Amniotic epithelial cell (primary cell): ENCODE measurements at places on chromosomes 5 and 9.
A peak's percentile ranks its signal among the peaks of the same experiment; 100 is the strongest.

GRCh38 chr5:97525780-97526179 is 342.7 kb upstream of the RIOK2 start:
- DNase-seq: no peak

- no peak for DNase-seq
Observed at GRCh38 chr5:1883925-1884677, 1.4 kb upstream of the IRX4 start.

GRCh38 chr9:27414220-27414761 is 109.8 kb upstream of the IFNK start:
- peak; percentile 20 for DNase-seq

- DNase-seq: no peak
Observed at GRCh38 chr5:59738024-59738423, 155.5 kb downstream of the PDE4D start.

GRCh38 chr9:114002986-114003350 is 75.1 kb downstream of the AMBP start:
- no peak for DNase-seq

DNA sequence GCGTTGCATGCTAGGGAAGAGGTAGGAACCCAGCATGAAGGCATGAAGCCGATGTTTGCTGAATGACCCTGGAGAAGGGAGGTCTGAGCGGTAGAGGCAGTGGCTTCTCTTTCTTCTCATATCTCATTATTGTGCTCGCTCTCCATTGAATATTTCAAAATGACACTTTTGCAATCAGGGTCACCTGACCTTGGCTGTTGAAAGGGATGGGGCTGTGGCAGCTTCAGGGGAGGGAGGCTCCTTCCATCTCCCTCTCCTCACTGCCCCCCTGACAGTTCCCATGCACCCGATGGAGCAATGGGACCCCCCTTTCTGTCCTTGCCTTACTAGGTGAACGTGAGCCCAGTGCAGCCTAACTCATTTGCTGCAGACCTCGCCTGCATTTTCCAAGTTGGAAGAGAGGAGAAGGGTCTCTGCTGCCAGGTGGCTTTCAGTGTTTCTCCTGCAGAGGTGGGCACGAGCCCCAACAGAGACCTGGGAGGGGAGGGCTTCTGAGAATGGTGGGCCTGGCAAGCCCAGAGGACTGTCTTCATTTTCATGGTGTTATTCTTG is 17.9 kb downstream of the STC2 start:
- DNase-seq: no peak

DNA sequence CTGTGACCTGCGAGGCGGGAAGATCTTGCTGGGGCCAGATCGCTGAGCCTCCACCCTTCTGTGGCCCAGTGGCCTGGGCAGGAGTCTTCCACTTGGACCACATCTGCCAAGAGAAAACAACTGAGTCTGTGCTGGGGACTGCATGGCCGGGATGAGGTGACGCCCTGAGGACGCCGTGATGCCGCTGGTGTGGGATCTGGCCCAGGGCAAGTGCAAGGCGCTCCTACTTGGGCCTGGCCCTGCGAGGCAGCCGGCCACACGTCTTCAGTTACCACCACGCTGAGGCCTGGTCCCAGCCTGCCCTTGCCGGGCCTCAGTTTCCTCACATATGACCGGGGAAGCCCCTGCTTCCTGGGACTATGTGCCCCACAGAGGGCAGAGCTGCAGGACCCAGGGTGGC is 133.4 kb downstream of the SLC25A46 start:
- no peak for DNase-seq

DNA sequence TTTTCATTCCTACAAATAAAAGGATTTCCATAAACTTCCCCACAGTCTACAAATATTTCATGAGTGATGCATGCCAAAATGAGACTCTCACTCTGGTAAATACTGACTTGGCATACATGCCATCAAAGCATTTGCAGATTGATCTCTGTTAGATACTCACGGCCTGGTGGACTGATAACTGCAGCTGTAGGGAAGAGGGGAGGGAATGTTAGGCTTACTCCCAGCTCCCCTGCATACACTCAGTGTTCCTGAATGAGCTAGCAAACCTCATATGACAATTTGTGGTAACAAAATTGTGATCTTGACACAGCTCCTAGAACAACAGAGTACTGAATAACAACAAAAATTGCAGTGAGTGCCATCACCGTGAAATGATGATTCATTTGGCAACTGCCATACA is 435.3 kb downstream of the NR2F1-AS1 start:
- DNase-seq: no peak

GRCh38 chr5:36028816-36029465 is 37.7 kb downstream of the UGT3A2 start:
- DNase-seq: no peak

GRCh38 chr5:26482076-26482809 is 556.1 kb downstream of the CDH9 start:
- no peak for DNase-seq

DNA sequence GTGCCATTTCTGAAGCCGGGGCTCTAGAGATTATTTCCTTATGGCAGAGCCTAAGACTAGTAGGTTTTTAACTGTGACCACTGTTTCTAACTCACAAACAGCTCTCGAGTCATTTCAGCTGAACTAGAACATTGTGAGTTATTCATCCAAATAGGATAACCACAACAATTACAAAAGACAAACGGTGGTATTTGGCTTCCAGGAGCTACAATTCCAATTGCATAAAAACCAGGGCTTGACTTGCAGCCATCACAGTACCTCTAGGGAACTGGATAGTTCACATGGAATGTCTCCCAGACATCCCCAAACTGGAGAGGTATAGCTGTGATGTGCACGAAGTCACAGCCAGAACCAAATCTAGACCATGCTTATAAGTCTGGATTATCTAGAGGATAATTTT is 224.8 kb downstream of the FAM114A2 start:
- DNase-seq: peak; percentile 63

DNA sequence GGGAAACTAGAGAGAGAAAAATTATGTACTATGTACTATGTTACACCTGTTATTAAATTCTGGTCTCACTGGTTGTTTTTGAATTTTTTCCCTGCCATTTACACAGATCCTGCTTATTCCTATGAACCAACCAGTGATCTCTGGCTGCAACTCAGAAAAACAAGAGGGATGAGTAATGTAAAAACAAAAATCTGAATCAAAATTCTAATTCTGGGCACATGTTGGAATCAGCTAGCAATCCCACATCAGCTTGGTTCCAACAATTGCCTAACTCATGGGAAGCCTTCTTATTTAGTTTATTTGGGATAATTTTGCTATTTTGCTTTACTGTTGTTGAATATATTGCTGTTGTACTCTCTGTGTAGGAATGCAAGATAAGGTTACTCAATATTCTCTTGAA is 78.3 kb downstream of the PLK2 start:
- DNase-seq: no peak

- DNase-seq: no peak
Observed at GRCh38 chr5:67620424-67621397, 424.1 kb upstream of the CD180 start.

DNA sequence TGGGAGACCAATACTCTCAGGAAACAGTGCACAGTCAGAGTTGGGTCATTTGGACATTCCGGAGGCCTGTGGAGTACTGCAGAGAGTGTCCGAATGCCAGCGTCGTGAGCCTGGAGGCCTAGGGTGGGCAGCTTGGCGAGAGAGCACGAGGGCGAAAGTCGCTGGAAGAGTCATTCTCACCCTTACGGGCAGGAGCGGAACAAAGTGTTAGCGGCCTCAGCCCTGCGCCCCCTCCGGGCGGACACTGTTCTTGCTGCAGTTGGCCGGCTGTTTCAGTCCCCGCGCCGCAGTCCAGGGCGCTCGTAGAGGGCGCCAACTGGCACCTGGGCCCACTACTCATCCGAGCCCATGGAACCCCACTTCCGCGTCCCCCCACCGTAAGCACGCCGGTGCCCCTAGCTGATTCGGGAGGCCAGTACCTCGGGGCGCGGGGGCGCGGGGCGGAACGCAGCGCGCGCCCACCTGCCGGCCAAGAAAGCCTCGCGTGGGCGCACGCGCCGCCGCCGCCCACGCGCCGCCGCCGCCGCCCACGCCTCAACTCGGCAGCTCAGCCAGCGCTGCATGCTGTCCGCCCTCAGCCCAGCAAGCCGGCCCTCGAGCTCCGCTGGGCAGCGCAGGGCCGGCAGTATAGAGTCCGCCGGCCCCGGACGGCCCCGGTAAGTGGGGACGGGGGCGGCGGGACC is 99.7 kb upstream of the CCL21 start:
- DNase-seq: peak; percentile 2

DNA sequence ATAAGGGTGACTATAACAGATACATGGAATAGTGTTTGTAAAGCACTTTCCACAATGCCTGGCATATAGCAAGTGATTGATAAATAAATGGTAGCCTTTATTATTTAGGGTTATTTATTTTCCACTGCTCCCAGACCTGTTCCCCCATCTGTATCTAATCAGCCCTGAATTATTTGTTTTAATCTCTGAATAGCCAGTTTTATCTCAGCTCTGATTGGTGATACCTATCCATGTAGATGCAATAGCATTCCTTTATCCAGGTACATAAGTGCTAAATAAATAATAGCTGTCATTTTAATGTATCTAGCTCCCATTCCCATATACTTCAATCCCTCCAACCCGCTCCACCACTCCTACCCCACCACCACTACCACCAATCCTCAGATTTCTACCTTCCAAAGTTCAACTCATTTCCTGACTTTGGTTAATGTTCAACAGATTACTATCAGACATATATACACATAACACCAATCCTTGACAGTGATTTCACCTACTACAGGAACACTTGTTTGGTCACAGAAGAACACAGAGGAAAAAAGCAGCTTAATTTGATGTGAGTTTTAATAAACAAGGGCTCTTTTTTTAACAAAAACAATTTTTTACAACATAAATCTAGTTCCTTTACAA is 14.0 kb downstream of the PRKAA1 start:
- DNase-seq: no peak

- DNase-seq: peak; percentile 89
Observed at GRCh38 chr9:127049044-127049443, 73.4 kb downstream of the ANGPTL2 start.

GRCh38 chr5:170219615-170220014 is 13.2 kb upstream of the C5orf58 start:
- peak; percentile 30 for DNase-seq

GRCh38 chr5:68279984-68280383 is 64.4 kb downstream of the PIK3R1 start:
- no peak for DNase-seq

DNA sequence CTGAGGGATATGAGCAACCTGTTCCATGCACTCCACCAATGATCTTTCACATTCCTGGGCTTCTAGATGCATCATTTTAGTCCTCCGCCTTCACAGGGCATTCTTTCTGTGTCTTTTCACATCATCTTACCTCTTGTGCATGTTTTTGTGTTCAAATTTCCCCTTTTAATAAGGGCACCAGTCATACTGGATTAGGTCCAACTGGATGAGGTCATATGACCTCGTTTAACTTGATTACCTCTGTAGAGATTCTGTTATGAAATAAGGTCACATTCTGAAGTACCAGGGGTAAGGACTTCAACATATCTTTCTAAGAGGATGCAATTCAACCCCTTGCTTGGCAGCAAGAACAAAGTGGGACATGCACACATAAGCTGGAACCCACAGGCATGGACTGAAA is 335.3 kb upstream of the TLE4 start:
- peak; percentile 44 for DNase-seq

DNA sequence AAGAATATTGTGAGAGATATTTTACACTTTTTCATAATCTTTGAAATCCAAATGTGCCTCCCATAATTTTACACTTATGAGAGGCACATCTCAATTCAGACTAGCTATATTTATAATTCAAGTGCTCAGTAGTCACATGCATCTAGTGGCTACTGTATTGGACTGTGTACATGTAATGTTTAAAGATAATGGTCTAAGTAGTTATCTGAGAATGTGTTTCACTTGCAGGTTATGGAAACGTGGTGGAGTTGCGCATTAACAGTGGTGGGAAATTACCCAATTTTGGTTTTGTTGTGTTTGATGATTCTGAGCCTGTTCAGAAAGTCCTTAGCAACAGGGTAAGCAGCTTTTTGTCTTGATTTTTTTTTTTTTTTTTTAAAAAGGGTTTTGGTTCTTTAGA is 28.8 kb downstream of the G3BP1 start:
- DNase-seq: peak; percentile 45

- DNase-seq: no peak
Observed at GRCh38 chr9:92977279-92977678, 30.0 kb downstream of the FGD3 start.

DNA sequence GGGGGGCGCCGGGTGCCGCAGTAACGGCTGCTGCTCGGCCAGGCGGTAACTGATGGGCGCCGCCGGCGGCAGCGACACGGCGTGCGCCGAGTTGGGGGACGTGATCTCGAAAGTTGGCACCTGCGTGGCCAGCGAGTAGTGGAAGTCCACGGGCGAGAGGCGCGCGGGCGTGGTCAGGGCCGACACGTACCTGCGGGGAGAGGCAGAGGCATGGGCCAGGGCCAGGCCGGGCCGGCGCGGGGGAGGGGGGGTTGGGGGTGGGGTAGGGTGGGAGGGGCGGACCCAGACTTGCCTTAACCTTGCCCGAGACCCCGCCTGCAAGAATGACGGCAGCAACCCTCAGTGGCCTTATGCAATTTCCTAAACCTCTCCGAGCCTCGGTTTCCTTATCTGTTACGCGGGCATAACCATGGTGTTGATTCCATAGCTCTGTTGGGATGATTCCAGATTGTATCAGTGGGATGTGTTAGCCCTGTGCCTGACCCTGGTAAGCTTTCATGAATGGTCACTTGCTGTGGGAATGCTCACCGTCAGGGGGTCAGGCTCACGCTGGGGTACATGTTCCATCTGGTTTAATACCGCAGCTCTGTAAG is 53.0 kb downstream of the PSD2 start:
- DNase-seq: no peak

- no peak for DNase-seq
Observed at GRCh38 chr5:172281346-172281745, 2.2 kb downstream of the UBTD2 start.

- no peak for DNase-seq
Observed at GRCh38 chr9:28287455-28287854, 714.2 kb upstream of the C9orf72 start.

- DNase-seq: no peak
Observed at GRCh38 chr5:40315126-40315525, 364.6 kb upstream of the PTGER4 start.

DNA sequence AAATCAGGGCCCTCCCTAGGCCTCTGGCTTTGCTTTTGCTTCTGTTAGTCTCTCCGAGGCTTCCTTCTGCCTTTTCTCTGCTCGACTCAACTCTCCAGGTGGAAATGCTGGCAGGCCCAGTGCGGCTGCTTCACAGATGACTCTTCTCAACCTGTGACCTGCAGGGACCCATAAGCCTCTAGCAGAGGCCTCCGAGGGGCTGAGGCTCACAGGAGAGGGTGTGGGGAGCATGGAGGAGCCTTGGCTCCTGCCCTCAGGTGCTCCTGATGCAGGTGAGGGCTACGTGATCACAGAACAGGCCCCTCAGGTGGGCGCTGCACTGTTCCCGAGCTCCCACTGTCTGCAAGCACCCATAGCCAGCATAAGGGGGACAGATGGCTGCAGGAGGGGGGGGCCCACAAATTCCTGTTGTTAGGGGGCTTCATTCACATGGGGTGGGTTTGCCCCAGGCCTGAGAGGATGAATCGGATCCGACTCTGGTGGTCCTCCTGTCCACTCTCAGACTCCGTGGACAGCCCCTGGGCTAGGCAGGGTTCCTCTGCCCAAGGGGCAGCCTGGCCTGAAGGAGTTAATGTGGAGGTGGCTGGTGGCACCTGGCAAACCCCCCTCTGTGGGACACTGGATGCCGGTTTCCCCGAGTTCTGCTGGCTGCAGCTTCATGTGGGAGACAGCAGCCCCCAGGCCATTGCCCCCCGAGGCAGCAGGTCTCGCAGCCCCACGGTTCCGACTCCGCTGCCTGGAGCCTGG is 10.9 kb upstream of the FCN2 start:
- no peak for DNase-seq

- no peak for DNase-seq
Observed at GRCh38 chr5:93022211-93022610, 558.8 kb downstream of the NR2F1-AS1 start.

GRCh38 chr9:114737118-114737517 is 55.1 kb upstream of the TEX48 start:
- peak; percentile 21 for DNase-seq
